ENCODE measurements at places on chromosomes 1 and 21. TPM values are rescaled to one million over a fixed set of nuclear protein-coding genes. Genes with fewer than 3 reads are reported as not detected.

- DNase-seq: no peak
Observed at GRCh38 chr1:21931171-21932093, 5.7 kb downstream of the HSPG2 start.

Gene COL11A1
- total RNA-seq: not detected

- DNase-seq: no peak
Observed at GRCh38 chr1:68346188-68346808, 103.5 kb downstream of the RPE65 start.

Gene IFNLR1
- total RNA-seq: 39.7 TPM

Gene FNDC10
- total RNA-seq: 1.4 TPM

DNA sequence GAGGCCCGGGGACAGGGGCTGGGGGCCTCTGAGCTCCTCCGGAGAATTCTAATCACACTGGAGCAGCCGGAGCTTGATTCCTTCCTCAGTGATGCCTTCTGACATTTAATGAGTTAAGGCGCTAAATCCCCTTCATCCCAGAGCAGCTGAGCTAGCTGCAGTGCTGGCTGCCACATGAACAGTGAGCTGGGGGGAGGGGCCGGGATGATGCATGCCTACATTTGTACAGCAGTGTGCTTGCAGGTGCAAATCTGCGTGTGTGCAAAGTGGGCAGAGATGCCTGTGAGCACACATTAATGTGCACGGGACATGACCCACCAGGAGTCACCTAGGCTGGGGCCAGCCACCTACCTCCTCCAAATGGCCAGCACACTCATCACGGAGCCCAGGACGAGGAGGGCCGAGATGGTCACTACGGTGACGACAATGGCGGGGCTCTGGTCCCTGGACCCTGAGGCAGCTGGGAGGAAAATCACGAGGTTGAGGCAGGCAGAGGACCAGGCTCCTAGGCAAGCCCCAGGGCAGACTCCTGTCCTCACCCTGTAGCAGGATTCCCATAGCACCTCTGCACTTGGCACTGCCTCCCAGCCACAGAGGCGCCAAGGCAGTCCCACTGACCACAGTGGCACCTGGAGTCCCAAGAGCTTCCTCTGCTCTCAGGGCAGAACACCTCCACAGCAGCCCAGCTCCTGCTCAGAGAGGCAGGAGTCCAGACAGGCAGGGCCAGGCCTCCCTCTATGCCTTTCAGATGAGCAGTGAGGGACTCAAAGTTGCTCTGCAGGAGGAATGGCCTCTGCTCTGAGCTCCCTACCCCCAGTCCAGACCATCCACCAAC, 34.7 kb downstream of the CDCA8 start:
- DNase-seq: no peak

Gene CLDN17
- total RNA-seq: not detected

- DNase-seq: no peak
Observed at GRCh38 chr1:6113116-6113515, 67.0 kb downstream of the CHD5 start.

Gene LRRIQ3
- total RNA-seq: 1.4 TPM

DNA sequence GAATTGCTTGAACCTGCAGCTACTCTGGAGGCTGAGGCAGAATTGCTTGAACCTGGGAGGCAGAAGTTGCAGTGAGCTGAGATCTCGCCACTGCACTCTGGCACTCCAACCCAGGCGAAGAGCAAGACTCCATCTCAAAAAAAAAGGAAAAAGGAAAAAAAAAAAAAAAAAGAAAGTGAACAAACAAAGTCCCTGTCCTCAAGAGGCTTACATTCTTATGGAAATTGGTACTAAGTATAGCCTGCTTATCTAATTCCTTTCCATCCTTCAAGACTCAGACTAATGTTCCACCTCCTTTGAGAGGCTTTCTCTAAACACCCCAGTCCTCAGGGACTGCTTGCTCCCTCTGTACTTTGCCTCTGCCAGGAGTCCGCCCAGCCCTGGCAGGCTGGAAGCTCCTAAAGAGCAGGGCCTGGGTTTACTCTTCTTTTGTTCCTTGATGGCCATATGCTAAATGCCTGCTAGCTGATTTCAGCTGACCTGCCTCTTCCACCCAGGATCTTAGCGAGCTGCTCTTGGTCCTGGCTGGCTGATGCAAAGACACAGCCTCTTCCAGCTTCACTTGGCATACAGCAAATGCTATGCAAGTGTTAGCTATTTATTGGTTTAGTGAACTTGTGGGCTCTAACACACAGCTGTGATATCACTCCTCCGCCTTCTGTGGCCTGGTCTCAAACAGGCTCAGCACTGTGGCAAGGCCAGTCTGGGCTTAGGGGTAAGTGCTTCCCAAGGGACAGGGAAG, 9.8 kb downstream of the SLC9A1 start:
- no peak for DNase-seq

GRCh38 chr1:64653466-64653865, 91.4 kb upstream of the RAVER2 start:
- DNase-seq: no peak

- DNase-seq: no peak
Observed at GRCh38 chr1:57789936-57790335, 366.1 kb upstream of the DAB1 start.

DNA sequence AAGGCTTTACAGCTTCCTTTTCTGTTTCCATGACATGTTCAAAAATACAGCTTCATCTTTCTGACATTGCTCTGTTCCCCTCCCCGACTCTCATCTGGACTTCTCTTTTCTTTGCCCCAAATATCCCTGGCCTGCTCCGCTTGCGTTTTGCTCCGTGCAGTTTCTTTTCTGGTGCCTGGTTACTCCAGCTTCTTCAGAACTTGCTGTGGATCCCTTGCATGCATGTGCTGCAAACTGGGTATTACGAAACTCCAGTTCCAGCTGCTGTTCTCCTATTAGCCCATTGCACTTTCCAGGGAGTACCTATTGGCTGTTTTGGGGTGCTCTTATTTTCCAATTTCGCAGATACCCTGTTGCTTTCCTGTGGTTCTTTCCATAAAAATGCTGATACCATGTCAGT, 9.9 kb upstream of the NDC1 start:
- no peak for DNase-seq

DNA sequence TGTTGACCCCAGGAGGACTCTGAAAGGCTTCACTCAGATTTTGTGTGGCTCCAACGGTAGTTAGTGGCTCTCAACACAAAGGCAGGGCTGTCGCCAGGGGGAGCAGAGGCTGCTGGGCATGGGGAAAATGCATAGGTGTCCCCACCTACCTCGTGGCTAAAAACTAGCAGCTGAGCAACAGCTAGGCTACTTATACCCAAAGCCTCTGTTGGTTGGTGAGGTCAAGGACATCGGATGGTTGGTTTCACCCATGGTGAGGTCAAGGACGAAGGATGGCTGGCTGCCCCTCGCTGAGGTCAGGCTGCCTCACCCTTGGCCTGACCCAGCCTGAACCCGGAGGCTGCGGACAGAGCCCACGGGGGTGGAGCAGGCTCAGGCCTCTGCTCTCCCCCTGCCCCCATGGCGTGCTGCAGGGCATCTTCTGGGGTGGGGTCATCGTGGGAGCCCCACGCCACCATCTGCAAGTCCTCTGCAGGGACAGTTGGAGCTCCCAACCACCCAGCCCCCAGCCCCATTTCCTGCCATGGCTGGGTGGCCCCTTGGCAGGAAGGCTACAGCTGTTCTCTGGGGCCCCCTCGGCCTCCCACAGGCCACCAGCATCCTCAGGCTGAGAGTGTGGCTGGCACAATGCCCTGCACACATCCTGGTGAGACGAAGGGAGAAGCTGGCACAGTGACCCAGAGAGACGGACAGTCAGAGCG, 8.5 kb upstream of the GNB1 start:
- peak; percentile 57 for DNase-seq

- no peak for DNase-seq
Observed at GRCh38 chr21:40057331-40057730, 190.1 kb downstream of the PCP4 start.

- no peak for DNase-seq
Observed at GRCh38 chr1:1092149-1092855, 18.2 kb upstream of the RNF223 start.

GRCh38 chr1:1206376-1206965, at the start of gene TNFRSF18:
TSS of gene TNFRSF18 (minus strand) at chr1:1206592. CDS start at chr1:1206571, 21 bp downstream.
- peak; percentile 72 for DNase-seq

GRCh38 chr1:235864931-235865525, 1.7 kb downstream of the LYST start:
- no peak for DNase-seq

DNA sequence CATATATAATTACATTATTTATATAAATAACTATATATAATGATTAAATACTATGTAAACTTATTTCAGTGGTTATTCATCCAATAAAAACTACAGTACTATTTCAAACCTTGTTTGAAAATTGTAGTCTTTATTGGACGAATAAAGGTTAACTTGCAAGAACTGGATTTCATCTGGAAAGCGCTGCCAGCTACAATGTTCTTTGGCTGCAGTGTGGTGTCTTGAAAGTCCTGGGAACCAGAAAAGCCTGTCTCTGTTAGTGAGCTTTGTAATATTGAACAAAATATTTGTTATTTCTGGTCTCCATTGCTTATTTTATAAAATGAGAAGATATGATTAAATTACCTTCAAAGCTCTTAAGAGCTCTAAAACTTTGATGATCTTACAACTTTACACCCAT, 763.6 kb downstream of the ADGRL2 start:
- no peak for DNase-seq

Gene C1orf53
- not detected for total RNA-seq

Gene SLC35D1
- total RNA-seq: 17.1 TPM

GRCh38 chr1:89295187-89295586, 22.5 kb upstream of the GBP5 start:
- no peak for DNase-seq

- no peak for DNase-seq
Observed at GRCh38 chr21:15343066-15343465, 278.3 kb upstream of the NRIP1 start.

Gene DVL1
- 48.2 TPM for total RNA-seq

- no peak for DNase-seq
Observed at GRCh38 chr1:45769261-45769932, 18.9 kb upstream of the IPP start.

DNA sequence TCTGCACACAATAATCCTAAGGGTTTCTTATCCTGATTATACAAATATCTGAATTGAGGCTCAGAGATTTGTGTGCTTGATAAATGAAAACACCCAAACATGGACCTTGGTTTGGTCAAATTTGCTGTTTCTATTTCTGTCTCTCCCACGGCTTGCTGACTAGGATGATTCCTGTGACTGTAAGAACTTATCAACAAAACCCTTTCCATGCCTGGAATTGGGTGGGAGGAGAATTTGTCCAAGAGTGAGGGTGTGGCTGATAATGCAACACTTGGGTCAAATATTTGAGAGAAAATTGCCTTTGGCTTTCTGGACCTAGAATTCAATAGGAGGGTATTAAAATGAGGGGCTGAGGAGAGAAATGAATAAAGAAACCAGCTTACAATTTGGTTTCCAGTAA, 48.0 kb downstream of the RHBG start:
- DNase-seq: no peak

Gene EPS15
- 163 TPM for total RNA-seq

GRCh38 chr1:2239384-2239985, 11.4 kb downstream of the SKI start:
- no peak for DNase-seq

GRCh38 chr1:229597877-229598276, 28.0 kb downstream of the TAF5L start:
- no peak for DNase-seq

Data from B cell (primary cell).